ENCODE measurements at places on chromosomes 16 and 17.

- DNase-seq: no peak
Observed at GRCh38 chr17:41535764-41536481, 7.8 kb upstream of the KRT19 start.

- no peak for DNase-seq
Observed at GRCh38 chr16:81879625-81880024, 100.5 kb downstream of the PLCG2 start.

- no peak for DNase-seq
Observed at GRCh38 chr17:19897903-19898302, 30.2 kb upstream of the ULK2 start.

- DNase-seq: no peak
Observed at GRCh38 chr17:8469964-8470363, 34.3 kb downstream of the NDEL1 start.

GRCh38 chr16:2853531-2854073, 4.4 kb downstream of the PRSS22 start:
- DNase-seq: no peak

DNA sequence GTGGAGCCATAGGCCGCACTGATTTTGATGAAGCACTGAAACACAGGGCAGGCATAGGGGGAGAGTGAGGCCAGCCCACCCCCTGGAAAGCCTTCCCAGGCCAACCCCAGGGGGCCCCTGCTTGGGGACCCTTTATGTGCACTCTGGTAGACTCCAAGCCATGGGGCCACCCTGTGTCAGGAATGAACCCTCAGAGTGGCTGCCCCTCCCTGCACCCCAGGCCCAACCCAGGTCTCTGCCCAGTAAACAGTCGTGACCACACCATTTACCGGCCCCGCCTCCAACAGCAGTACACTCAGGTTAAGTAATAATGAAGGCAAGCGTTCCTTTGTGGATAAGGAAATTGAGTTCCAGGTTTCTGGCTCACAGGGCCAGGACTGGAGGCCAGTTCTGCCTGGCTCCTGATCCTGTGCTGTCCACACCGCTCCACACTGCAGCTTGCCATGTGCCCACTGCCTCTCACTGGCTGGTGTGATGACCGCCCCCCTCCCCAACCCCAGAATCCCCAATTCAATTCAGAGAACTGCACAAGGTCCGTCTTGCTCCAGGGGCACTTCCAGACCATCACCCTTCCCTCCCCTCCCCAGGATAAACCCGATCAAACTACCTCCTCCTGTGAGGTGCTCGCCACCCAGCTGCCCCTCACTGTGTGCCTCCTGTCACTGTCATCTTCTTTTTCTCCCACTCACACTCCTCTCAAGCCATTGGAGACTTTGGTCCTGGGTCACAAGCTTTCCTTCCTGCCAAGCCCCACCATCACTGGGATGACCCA, 13.6 kb downstream of the PIMREG start:
- no peak for DNase-seq

DNA sequence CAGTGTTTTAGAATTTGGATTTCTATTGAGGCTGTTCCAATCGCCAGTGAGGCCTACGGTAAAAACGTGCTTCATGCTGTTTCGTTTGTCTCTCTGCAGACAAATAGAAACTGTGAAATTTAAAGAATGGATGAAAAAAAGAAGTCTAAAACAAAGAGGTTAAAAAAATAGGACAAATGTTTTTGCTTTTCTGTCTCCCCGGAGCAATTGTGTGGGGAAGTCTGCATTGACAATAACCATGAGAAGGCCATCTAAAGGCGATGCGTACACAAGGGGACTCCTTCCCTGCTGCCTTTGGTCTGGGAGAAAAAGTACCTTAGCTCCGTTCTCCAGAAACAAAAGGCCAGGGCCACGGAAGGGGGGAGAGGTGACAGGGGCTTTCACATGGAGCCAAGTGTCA, 4.6 kb upstream of the ZFHX3 start:
- no peak for DNase-seq

DNA sequence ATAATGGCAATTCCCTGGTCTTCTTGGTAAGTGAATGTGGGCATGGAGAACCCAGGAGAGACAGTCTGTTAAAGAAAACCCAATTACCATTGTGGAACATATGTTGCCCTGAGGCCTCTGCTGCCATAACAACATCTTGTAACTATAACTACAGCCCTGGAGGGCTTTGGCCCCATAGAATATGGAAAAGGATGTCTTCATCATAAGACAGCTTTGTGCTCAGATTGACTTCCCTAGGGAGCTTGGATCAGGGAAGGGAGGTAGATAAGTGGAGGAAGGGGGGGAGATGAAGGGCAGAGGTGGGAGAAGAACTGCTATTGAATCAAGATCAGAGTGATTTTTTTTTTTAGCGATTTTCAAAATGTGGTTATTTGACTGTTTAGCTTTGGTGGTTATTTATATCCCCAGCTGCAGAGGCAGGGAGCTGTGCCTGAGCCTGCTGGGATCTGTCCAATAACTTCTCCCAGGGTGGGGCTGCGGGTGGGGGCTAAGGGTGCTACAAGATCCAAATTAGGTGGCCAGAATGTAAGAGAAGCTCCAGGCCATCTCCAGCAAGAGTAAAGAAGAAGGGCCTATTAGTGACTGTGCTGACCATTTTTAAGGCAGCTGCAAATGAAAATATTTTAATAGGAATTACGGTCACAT, 5.3 kb upstream of the KAT7 start:
- DNase-seq: peak; percentile 57

DNA sequence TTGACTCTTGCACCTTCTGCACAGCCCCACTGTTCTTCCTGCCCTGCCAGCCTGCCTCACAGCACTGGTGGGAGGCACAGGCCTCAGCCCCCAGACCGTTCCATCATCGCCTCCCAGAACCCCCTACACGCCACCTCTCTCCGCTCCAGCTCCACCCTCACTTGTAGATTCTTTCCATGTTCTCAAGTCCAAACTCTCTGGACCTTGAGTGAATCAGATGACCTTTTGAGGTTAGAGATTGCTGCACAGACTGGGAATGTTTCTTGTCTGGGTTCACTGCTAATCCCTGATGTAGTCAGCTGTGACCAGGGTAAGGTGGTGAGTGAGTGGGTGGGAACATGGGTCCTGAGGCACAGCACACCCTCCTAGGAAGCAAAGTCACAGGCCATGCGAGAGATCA, 272.4 kb downstream of the IRF8 start:
- no peak for DNase-seq

DNA sequence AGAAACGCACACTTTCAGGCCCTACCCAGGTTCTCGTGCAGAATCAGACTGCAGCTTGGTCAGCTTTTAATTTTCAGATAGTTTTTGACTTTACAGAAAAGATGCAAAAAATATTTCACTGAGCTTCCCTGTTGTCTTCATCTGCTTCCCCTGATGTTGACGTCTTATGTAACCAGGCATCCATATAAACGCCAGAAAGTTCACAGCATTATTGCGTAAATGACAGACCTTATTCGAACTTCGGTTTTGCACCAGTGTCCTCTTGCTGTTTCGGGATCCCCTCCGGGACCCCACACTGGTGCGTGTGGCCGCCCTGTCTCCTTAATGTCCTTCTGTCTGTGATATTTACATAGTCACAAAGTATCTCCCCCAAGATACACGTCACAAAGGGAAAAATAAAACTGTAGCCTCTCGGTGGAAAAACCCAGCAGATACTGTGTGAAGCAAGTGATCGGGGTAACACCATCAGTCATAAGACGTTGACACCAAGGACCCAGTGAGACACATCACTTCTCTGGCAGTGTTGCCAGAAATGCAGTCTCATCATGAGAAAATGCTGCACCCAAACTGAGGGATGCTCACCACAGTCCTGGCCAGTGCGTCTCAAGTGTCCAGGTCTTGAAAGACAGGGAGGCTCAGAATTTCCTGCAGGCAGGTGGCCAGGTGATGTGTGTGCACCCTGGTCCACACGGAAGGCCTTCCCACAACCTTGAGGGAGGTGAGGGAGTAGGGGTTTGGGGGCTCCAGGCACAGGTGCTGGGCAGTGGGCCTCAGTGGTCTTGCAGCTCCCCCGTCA, 4.3 kb downstream of the BANP start:
- no peak for DNase-seq

GRCh38 chr16:67184995-67185650, 1.4 kb upstream of the MATCAP1 start:
- DNase-seq: peak; percentile 24

DNA sequence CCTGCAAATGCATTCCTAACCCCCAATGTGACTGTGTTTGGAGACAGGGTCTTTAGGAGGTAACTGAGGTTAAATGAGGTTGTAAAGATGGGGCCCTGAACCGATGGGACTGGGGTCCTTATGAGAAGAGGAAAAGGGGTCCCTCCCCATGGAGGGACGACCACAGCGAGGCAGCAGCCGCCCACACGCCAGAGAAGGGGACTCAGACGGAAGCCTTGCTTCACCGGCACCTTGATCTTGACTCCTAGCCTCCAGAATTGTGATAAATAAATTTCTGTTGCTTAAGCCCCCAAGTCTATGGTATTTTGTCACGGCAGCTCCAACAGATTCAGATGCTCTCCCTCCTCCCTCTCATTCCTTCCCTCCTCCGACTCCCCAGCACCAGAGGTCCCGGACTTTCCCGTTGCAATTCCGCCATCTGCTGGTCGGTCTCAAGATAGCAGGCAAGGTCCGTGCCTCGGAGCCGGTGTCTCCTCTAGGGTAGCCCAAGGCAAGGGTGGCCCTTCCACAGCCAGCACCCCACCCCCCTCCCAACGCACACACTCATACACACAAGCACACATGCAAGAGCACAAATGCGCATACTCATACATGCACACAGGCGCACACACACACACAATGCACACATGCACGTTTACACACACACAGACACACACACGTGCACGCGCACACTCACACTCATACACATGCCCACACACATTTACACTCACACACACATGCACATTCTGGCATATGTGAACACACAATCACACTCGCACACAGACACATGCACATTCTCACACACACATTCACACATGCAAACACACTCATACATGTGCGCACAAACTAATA, 23.1 kb upstream of the C16orf78 start:
- DNase-seq: peak; percentile 10

GRCh38 chr17:5921512-5922282, 148.5 kb upstream of the WSCD1 start:
- no peak for DNase-seq

DNA sequence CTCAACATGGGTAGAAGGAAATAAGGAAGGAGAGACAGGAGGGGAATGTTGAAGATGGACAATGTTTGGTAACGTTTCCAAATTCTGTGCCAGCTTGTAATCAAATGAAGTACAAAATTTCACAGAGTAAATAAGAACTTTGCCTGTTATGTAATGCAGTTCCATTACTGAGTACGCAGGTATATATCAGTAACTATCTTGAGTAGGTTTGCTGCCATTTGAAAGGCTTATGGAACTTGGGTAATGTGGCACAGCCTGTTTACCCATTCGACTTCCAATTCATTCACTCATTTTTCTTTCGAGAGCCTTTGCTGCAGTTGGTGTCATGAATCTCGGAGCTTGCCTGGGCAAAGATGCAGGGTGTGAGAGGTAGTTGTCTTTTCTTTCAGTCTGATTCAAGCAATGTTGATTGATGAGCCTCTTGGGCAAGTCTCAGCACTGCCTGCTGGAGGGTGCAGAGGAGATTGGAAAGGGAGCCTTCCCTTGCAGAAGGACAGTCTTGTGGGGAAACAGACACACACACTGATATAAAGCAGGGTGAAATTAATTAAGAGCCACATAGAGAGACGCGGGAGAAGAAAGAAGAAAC, 53.4 kb downstream of the ZNF18 start:
- DNase-seq: no peak

GRCh38 chr17:79305768-79306423, 231.3 kb downstream of the ENGASE start:
- DNase-seq: no peak

GRCh38 chr17:1592751-1593629, 30.4 kb upstream of the PITPNA start:
- DNase-seq: no peak

- DNase-seq: no peak
Observed at GRCh38 chr17:2693561-2694380, 17.8 kb downstream of the CLUH start.

DNA sequence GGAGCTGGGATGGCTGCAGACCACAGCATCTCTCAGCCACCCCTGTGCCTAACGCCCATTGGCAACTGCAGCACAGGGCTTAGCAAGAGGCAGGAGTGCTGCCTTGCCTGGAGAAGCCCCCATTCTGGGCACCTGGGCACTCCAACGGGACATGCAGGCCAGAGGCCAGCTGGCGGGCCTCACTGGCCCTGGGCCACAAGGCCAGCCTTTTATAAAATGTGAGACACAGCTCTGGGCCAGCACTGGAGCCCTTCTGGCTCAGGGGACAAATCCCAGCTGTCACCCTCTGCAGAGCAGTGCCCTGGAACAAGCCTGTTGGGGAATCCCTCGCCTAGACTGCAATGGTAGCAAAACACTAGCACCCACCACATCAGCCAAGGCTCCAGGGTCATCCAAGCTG, 171.8 kb downstream of the WSCD1 start:
- peak; percentile 42 for DNase-seq

DNA sequence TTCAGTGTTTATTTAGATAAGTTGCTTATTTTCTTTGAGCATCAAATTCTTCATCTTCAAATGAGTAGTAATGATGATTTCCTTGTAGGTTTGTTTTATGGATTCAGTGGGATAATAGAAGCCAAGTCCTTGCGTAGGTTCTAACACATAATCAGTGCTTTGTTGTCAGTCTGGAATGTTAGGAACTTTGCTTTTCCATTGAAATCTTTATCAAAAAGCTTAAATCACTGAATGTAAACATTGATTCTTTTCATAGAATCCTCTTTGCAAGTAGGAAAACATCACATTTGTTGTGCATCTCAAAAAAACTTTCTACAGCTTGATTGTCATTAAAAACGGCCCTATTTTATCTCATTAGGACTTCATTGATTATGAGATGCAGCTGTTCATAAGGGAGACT, 490.3 kb upstream of the GOT2 start:
- no peak for DNase-seq

DNA sequence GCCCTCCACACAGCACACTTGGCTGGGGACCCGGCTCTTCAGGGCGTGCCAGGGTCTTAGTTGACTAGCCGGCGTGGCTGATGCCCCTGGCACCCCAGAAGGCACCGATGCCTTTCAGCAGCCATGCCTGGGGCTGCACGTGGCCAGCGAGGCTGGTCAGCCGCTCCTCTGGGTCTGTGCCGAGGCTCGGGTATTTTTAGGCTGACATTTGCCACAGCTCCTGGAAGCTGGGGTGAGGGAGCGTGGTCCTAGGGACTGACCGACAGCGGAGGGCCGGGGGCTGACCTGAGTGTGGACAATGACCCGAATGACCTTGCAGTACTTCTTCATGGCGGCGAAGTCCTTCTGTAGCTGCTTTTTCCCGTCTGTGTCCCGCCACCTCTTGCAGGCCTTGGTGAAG, 3.9 kb downstream of the RPL3L start:
- no peak for DNase-seq

DNA sequence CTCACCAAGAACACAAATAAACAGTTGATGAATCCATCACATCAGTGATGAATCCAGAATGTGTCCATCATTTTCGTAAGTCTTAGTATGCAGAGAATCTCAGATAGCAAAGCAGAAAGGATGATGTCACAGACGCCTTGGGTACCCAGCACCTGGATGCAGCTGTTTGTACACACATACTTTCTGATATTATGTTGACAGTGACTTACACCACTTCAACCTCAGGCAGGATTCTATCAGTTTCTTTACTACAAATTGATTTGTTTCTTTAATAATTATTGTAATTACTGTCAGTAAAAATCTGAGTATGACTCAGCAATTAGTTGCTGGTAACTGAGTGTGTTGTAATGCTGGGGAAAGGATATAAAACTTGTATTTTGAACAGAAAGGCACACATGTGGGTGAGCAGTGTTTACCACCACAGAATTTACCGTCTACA, 159.8 kb downstream of the RPTOR start:
- no peak for DNase-seq

- DNase-seq: no peak
Observed at GRCh38 chr16:52203096-52203495, 343.8 kb downstream of the TOX3 start.

- DNase-seq: no peak
Observed at GRCh38 chr17:62637809-62638208, 10.3 kb downstream of the MRC2 start.

Data from NCI-H1694 (cell line).